ENCODE measurements at places on chromosomes 2 and 18. TPM values are rescaled to one million over a fixed set of nuclear protein-coding genes. Genes with fewer than 3 reads are reported as not detected.
A peak's percentile ranks its signal among the peaks of the same experiment; 100 is the strongest.

GRCh38 chr2:63851691-63852311 is 10.1 kb downstream of the UGP2 start:
- H3K27me3 ChIP-seq: no peaks in the 10 kb centered on the region
- no peak for DNase-seq
- no peak overlapping the region for H3K27ac ChIP-seq
- peaks cover 67% of the 10 kb centered on the region for H3K4me1 ChIP-seq
- no peak overlapping the region for H3K4me3 ChIP-seq

- no peaks in the 10 kb centered on the region for H3K4me1 ChIP-seq
- H3K36me3 ChIP-seq: peaks cover 4% of the 10 kb centered on the region
- DNase-seq: no peak
- no peak overlapping the region for H3K4me3 ChIP-seq
Observed at GRCh38 chr2:137566387-137566786, 397.9 kb upstream of the HNMT start.

DNA sequence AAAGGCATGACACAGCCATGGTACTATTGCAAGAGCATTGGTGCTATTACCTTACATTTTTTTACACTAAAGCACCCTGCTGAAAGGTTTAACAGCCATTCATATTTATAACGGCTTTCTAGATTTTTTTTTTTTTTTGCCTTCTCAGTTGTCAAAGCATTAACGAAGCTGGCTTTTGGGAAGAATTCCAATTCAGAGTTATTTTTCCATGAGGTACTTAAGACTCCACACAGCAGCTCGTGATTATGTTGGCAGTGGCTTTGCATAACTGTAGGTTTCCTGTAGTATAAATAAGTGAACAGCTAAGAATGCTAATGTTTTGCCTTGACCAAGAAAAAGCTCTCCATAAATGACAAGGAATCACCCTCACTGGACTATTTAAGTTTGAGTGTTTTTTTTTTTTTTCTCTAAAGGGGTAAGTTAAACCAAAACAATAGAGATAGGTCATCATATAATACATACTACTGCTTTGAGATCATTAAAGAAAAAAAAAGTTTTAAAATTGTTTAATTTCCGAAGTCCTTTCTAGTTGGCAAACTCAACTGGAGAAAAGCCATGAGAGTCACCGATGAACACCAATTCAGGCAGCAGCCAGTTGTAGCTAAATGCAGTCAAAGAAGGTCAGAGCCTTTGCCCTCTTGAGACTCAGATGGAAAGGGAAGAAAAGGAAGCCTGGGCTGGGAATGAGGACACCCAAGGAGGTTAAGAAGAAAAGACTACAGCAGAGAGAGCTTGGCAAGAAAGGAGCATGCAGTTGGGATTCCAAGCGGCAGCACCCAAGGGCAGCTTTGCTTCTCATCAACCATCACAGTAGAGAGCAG is 187.4 kb upstream of the NCKAP5 start:
- no peaks in the 10 kb centered on the region for H3K27me3 ChIP-seq
- no peak for DNase-seq
- H3K4me1 ChIP-seq: no peaks in the 10 kb centered on the region
- no peak overlapping the region for H3K27ac ChIP-seq
- no peaks in the 10 kb centered on the region for H3K36me3 ChIP-seq

DNA sequence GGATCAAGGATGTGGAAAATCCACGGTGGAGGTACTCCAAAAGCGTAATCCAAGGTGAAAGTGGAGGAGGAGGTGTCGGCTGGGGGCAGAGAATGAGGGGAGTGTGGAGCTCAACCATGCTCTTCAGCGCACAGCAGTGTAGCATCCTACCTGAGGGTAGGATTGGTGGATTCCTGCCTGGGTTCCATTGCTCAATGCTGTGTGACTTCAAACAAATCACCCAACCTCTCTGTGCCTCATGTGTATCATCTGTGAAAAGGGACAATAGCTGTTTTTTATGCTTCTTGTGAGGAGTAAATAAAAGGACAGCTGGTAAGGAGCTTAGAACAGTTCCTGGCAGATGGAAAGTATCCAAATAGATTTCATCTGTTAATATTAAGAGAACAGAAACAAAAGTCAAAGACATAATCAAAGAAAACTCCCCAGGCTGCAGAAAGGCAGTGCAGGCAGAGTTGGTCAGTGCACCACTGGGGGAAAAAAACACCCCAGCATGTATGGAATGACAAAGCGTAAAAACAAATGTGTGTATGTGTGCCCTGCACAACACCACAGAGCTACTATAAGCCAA is 130.0 kb upstream of the HDAC4 start:
- no peak overlapping the region for H3K4me3 ChIP-seq
- DNase-seq: no peak
- H3K27ac ChIP-seq: no peak overlapping the region
- H3K4me1 ChIP-seq: no peaks in the 10 kb centered on the region
- H3K36me3 ChIP-seq: no peaks in the 10 kb centered on the region
- peaks cover 2% of the 10 kb centered on the region for H3K27me3 ChIP-seq

DNA sequence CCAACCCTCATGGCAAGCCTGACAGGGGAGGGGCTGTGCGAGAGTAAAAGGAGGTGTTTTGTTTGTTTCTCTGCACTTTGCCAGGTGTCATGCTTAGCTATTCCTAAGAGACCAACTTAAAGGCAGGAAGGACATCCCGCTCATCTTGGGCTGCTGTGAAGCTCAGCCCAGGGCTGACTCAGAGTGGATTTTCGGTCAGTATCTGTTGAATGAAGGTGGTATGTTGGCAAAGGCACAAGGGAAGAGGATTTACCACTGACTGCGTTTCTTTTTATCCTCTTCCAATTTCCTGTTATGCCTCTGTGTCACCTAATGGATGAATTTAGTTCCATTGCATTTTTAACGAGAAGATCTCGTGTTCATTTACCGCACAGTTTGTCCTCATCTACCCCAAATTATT is 18.9 kb downstream of the TRPM8 start:
- H3K4me3 ChIP-seq: no peak overlapping the region
- DNase-seq: no peak
- peaks cover 74% of the 10 kb centered on the region for H3K27me3 ChIP-seq
- H3K27ac ChIP-seq: no peak overlapping the region
- peaks cover 8% of the 10 kb centered on the region for H3K4me1 ChIP-seq

GRCh38 chr2:19035238-19035637 is 323.2 kb downstream of the OSR1 start:
- DNase-seq: no peak
- no peaks in the 10 kb centered on the region for H3K4me1 ChIP-seq
- no peaks in the 10 kb centered on the region for H3K36me3 ChIP-seq

DNA sequence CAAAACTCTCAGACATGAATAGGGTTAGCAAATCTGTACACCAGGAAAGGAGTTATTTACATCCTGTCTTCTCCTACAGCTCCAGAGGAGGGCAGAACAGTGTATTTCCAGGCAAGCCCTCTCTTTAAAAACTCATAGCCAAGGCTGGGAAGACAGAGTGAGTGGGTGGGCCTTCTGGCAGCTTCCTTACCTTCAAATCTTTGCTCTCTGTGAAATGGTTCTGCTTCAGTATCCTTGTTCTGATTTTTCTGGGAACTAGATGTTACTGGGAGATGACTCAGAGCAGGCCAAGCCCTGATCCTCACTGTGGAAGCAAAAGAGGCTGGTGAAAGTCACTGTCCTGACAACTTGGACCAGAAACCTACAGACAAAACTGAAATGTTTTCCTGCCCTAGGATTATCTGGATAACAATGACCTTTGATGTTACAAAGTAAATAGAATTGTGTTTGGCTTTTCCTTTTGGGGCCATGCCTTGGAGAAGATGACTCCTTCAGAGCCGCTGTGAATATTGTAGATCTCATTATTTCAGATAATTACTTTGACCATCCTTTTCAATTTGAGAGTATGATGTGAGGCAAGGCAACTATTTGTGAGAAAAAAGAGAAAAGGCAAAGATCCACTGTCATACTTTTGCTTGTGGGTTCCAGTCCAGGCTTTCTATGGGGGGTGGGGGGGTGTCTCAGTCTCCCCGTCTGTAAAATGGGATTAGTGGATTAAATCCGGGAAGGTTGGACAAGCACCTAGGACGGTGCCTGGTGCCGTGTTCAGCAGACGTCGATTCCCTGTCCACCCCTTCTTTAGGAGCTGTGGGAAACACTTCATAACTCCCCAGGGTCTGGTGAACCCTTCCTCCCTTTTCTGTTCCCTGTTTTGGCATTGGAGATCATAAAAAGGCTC is 644 bp upstream of the QPCT start:
- peaks cover 5% of the 10 kb centered on the region for H3K4me1 ChIP-seq
- peaks cover 23% of the 10 kb centered on the region for H3K27me3 ChIP-seq
- peak overlapping the region; percentile 85 for H3K4me3 ChIP-seq
- no peak for DNase-seq

GRCh38 chr18:52342456-52342855 is 2.5 kb downstream of the DCC start:
- H3K4me1 ChIP-seq: no peaks in the 10 kb centered on the region
- DNase-seq: no peak
- H3K27ac ChIP-seq: no peak overlapping the region
- peaks cover 24% of the 10 kb centered on the region for H3K27me3 ChIP-seq
- peaks cover 12% of the 10 kb centered on the region for H3K36me3 ChIP-seq

- no peaks in the 10 kb centered on the region for H3K4me1 ChIP-seq
- no peaks in the 10 kb centered on the region for H3K36me3 ChIP-seq
- DNase-seq: no peak
Observed at GRCh38 chr2:226544596-226545210, 254.9 kb downstream of the IRS1 start.

DNA sequence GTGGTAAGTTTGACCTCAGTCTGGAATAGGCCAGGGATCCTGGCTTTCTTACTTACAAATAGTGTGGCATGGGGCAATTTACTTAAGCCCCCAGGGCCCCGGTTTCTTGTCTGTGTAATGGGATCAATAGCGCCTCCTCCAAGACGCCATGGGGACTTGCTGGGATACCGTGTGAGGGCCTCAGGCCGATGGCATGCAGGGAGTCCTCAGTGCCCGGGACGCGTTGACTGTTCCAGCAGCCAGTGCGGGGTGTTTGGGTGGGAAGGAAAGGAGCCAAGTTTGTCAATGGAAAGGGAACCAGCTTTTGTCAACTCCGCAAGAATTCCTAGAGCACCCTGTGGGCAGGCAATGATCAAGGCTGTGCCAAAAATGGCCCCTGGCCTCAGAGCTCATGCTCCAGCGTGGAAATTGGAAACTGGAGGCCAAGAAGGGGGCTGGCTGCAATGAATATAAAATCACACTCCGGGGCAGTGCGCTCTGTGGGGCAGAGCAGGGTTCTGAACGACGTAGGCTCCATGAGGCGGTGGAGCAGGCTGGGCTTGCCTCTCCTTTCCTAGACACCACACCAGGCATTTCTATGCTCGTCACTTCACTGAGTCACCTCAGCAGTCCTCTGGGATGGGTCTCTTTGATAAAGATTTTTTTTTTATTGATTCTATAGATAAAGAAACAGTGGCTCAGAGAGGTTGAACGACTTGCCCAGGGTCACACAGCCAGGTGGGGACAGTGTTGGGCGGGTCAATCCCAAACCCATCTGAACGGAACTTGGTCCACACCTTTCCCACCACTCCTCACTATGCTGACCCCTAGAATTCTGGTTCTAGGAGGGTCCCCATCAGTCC is 56.7 kb upstream of the ASAP2 start:
- H3K4me1 ChIP-seq: no peaks in the 10 kb centered on the region
- H3K36me3 ChIP-seq: no peaks in the 10 kb centered on the region
- no peak overlapping the region for H3K4me3 ChIP-seq
- DNase-seq: no peak

DNA sequence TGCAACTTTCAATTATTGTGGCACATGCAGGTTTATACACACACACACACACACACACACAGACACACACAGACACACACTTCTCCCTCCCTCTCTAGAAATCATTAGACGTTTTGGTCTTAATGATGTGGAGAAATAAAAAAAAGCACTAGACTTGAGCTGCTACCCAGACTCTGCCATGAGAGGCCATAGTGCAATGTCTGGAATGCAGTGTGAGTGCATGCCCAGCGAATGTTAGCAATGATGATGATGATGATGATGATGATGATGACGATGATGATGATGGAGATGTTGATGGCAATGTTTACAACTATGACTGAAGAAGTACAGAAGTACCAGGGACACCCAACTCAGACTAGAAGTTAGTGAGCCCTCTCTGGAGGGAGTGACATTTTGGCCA is 23.8 kb upstream of the KLHL29 start:
- H3K4me1 ChIP-seq: no peaks in the 10 kb centered on the region
- H3K36me3 ChIP-seq: no peaks in the 10 kb centered on the region
- H3K4me3 ChIP-seq: no peak overlapping the region
- H3K27ac ChIP-seq: no peak overlapping the region
- peaks cover 24% of the 10 kb centered on the region for H3K27me3 ChIP-seq

GRCh38 chr2:70553584-70554337 is at the start of gene TGFA:
TGFA (minus strand) TSS chr2:70553826; CDS start chr2:70553767, 59 bp downstream.
- H3K4me1 ChIP-seq: peaks cover 23% of the 10 kb centered on the region
- peak within 1 kb of the TSS; percentile 39 for H3K27ac ChIP-seq
- DNase-seq: peak; percentile 85
- no peaks in the 10 kb centered on the region for H3K36me3 ChIP-seq
- peaks cover 5% of the 10 kb centered on the region for H3K27me3 ChIP-seq

DNA sequence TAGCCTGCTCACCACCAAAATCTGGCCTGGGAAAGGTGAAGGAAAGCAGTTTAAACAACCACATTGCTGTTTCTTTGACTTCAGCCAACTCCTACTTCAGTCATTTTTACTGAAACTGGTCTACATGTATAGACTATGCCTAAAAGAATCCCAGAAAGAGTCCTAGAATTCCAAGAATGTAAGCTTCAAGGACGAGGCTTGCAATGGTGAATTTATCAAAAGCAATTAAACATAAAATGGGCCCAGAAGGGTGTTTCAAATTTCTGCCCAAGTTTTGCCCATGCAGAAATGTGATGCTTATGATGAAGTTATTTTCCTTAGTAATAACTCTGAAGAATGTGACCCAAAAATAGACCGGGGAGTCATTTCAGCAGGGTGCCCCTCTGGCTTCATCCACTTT is 16.6 kb downstream of the EN1 start:
- DNase-seq: no peak
- H3K27me3 ChIP-seq: peaks cover 42% of the 10 kb centered on the region
- H3K4me3 ChIP-seq: no peak overlapping the region

NHEJ1 gene
- 18.8 TPM for total RNA-seq

TBR1 gene
- total RNA-seq: 0.05 TPM

C2orf78 gene
- total RNA-seq: not detected
